Endodermal cell (in vitro differentiated cells): ENCODE measurements at places on chromosomes 2 and 18. TPM values are rescaled to one million over a fixed set of nuclear protein-coding genes. Genes with fewer than 3 reads are reported as not detected.

Gene KLHL41
- total RNA-seq = not detected in 2 replicates

Gene IL1RN
- total RNA-seq = not detected in 2 replicates

Gene GYPC
- total RNA-seq = 15.3 and 17.3 TPM in 2 replicates

Gene MAP2
- 1.1 and 1.8 TPM in 2 replicates for total RNA-seq

Gene C2orf72
- total RNA-seq = 3.9 to 11.6 TPM (median 5.3 TPM) in 3 replicates

Gene CPLX4
- total RNA-seq = not detected in 2 replicates
